ENCODE measurements at places on chromosomes 12 and 14.

DNA sequence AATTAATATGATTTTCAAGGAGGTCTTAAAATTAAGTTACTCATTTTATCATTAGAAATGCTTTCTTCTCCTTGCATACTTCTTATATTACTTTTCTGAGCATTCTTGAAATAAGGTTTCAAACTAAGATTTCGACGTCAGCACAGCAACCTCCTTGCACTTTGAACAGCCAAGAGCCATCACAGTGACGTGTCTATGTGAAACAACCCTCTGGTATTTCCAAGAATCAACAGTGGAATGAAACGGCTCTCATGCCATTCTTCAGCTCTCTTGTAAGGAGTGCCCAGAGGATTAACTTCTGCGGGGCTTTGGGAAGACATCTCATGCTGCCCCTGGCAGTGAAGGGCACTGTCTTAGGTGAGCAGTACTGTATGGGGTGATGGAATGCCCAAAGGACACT is 109.2 kb downstream of the EFCAB11 start:
- no peak for DNase-seq

DNA sequence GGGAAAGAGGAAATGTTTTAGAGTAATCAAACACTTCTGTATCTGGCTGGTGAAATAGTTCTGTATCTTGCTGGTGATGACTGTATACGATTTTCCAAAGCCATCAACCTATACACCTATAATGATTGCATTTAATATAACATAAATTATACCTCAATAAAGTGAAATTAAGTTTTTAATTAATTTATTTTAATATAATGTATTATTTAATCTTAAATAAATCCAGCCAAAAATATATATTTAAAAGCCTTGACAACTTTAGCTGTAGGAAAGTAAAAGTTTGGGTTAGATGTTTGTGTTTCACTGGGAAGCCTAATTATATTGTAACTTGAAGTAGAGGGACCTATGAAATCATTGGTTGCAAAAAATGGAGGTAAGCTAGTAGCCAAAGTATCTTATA is 654.8 kb upstream of the MIS18BP1 start:
- DNase-seq: no peak

DNA sequence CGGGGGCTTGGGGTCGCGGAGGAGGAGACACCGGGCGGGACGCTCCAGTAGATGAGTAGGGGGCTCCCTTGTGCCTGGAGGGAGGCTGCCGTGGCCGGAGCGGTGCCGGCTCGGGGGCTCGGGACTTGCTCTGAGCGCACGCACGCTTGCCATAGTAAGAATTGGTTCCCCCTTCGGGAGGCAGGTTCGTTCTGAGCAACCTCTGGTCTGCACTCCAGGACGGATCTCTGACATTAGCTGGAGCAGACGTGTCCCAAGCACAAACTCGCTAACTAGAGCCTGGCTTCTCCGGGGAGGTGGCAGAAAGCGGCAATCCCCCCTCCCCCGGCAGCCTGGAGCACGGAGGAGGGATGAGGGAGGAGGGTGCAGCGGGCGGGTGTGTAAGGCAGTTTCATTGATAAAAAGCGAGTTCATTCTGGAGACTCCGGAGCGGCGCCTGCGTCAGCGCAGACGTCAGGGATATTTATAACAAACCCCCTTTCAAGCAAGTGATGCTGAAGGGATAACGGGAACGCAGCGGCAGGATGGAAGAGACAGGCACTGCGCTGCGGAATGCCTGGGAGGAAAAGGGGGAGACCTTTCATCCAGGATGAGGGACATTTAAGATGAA is 630 bp downstream of the FOS start:
- DNase-seq: no peak

DNA sequence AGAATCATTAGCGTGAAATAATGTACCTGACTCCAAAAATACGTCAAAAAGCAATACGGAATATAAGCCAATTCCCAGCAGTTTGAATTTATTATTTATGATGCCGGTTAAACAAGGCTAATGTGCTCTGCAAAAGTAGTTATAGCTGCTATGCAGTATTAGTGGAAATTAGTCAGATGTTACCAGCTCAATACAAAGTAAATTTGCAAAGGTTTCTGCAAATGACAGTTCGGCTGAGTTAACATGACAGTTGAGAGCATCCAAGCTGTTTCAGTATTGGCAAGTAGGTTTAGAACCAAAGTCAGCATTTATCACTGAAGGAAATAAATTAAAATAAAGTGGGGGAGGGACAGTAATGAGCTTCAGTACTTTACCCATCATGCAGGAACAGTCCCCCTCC is 1665.8 kb upstream of the FLRT2 start:
- no peak for DNase-seq

DNA sequence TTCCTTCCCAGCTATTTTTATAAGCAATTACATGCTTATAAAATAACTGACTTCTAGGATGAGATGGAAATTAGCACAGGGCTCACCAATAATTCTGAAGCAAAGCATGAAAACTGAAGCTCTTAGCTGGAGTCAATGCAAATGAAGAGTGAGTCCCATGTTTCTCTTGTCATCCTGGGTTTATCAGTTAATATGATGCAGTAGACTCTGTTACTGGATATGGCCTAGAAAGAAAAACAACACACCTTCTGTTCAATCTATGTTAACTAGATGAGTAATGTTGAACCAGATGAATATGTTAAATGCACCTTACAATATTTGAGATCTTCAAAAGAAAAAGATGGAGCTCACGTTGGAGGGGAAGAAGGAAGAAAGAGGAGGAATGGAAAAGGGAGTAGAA is 229.4 kb downstream of the DUSP6 start:
- no peak for DNase-seq

DNA sequence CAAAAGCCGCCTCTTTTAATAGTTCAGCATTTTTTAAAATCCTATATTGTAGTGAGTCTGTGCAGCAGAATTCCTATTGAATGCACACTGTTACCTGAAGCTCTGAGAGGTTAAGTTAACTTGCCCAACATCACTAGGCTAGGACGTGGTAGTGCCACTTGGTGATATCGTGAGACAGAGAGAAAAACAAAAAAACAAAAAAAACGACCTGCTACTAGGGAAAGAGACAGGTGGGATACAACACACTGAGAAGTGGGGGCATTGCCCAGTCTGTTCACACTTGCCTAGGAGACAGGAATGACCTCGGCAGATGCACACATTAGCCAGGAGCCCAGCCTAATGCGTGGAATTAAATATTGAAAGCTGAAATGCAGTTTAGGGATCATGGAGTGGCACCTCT is 129.7 kb upstream of the CCND2 start:
- no peak for DNase-seq

- no peak for DNase-seq
Measured at GRCh38 chr14:71430678-71431376, 501.4 kb upstream of the RGS6 start.

DNA sequence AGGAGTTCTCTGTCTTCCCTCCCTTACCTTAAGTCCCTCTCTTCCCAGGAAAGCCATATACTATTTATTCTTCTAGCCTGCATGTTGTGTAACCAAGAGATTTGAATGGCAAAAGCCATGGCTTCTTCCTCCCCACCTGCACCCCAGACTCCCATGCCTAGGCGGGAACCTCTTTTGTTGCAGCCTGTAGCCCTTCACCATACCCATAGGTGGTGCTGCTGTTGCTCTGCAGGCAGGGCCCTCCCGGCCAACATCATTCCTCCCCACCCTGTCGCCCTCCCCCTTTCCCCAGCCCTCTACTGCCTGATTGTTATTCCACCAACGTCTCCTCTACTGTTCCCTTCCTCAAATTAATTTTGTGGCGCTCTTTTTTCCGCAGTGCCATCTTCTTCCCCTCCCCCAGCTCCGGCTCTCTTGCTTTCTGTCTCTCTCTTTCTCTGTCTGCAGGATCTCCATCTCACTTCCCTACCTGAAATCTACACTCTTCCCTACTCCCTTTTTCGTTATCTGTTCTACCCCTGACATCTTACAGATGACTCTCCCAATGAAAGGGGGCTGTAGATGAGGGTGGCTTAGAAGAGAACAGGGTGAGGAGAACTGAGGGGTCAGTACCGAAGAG is 13.8 kb downstream of the NGDN start:
- DNase-seq: no peak

DNA sequence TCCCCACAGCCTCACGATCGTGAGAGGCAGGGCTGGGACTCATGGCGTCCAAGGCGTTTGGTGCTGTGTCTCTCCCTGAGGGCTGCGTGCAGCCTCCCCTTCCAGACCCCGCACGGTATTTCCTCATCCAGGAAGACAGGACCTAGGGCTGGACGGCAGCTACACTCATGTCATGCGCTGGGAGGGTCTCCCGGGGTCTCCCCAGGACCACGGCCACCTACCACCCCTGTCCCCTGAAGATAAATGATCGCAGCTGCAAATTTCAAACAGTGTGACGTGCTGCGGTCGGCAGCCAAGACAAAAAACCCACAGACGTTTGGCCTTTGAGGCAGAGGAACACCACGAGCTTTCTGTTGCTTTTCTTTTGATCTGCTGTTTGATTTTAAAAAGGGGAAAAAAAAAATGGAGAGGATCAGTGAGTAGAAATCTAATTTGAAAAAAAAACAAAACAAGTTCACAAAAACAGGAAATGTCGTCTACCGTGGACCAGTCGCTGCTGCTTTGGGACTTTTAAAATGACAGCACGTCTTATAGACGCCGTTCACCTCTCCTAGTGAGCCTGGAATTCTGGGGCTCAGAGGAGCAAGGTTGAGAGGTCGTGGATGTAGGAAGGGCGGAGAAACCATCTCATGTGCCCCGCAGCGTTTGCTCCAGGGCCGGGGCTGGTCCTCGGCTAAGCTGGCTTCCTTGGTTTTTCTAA is 237.6 kb downstream of the SLC41A2 start:
- DNase-seq: peak; percentile 37

DNA sequence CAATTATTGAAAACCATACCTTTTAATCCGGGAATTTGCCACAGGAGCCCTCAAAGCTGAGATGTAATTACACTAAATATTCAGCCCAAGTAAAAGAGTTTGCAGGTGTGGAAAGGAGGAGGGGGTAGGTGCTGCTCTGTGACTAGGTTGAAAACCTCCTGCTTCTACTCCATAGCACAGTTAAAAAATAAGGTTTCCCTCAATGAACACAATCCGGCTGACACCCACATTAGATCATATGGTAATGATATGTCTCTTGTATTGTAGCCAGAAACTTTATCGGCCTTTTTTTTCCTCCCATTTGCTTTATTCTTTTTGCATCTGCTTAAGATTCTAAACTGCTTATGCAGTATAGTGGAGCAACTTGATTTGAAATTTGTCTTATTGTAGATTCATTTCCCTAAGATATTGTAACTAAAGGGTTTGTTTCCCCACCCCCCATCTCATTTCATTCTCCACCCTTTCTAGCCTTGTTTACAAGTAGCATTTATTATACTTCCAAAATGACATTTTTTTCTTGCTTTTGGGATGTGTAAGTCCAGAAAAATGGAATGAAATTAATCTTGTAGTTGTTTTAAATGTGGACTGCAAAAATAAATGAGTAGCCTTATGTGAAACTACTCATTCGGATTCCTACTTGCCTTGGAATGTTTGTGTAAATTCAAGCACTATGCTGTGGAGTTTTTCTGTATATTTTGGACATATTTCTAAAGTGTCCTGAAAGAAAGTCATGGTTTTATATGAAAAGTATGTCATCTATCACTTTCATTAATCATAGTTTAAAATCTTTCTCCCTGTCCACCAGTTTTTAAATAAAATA is at the start of gene DCN:
TSS of gene DCN (minus strand) at position 182 of the 820 bp plus-strand sequence. CDS start 4,265 bp downstream, outside the sequence.
- DNase-seq: no peak

GRCh38 chr14:66378712-66379505 is 107.3 kb upstream of the CCDC196 start:
- DNase-seq: no peak

DNA sequence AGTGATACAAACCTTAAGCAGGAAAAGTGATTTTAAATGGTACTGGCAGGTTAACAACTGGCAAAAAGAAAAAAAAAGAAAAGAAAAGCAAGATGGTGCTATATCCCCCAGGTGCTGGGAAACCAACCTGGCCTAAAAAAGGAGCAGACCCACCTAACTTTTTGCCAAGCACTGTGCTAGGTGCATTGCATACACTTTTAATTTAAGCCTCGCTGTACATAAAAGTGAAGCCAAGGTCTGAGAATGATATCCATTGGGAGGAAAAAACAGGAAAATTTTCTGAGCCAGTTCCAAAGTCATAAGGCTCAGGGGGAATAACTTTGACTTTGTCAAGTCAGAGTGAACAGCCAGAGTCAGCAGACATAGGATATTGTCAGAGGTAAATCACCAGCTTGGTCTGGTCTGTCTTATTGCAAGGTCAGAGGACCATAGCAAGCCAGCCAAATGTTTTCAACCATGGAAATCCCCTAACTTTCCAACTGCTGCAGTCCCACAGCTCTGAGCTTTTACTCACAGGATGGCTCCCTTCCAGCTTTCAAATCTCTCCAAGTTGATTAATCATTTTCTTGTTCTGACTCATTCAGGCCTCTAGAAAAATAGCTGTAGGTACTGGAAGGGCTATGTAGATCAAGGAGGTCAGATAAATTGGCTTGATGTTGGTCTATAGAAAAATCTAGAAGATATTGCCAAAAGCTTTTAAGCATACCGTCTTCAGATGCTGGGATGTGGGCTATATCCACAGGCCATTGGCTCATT is 412.9 kb downstream of the RAD51B start:
- DNase-seq: peak; percentile 27

DNA sequence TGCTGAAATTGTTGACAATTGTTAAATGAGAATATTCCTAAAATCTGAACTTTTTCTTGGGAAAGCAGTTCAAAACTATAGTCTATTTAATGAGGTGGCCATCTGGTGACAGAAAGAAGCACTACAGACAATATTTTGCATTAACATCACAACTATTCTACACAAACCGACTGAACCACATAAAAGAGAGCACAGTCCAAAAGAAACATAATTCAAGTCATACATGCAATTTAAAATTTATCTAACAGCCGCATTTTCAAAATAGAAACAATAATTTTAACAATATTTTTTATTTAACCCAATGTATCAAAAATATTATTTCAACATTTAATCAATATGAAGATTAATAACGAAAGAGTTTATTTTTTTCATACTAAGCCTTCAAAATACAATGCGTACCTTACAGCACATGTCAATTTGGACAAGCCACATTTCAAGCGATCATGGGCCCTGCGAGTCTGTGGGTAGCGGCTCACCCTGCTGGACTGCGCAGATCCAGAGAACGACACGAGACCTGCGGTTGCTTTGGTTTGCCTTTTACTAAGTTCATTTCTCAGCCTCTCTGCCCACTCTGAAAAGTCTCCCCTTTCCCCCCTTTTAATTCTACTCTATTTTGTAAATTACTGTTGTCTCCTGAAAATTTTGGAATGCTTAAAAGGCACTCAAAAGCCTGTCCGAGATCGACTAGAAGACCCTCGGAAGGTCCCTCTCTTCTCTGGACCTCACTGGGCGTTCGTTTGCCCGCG is 947 bp upstream of the LRRC9 start:
- peak; percentile 2 for DNase-seq
